ENCODE measurements at places on chromosomes 3 and 15.

DNA sequence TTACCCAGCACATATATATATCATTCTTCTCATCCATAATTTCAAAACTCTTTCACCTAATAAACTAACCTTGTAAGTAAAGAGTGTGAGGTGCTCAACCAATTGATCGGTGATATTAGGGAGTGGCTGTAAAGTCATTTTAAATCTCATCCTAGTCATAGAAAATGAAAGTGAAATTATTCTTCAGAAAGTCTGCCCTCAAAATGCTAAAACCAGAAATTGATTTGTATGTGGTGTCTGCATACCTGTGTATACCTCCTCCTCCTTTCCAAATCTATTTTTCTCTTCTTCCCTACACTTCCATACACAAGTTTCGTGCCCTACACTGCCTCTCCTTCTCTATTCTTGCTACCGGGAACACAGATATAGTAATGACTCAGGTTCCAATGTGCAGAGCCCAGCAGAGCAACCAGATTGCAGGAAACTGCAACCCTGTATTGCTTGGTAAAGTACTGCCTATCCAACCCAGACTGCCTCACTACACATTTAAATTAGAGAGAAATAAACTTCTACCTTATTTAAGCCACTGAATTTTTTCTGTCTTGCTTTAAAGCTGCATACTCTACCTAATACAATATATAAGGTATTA lies 7.4 kb upstream of the TBC1D5 start:
- DNase-seq = no peak

- no peak for DNase-seq
These were observed 36.4 kb upstream of the EIF3J start for GRCh38 chr15:44500555-44500954.

GRCh38 chr3:145623349-145623748 lies 537.6 kb downstream of the PLOD2 start:
- DNase-seq = no peak

- DNase-seq = no peak
These were observed 186.6 kb downstream of the CFAP20DC start for GRCh38 chr3:58863206-58863605.

GRCh38 chr3:187744169-187745151 lies 808 bp downstream of the BCL6 start:
- DNase-seq = no peak

- DNase-seq = no peak
These were observed 31.3 kb downstream of the LAMP3 start for GRCh38 chr3:183131186-183131725.

DNA sequence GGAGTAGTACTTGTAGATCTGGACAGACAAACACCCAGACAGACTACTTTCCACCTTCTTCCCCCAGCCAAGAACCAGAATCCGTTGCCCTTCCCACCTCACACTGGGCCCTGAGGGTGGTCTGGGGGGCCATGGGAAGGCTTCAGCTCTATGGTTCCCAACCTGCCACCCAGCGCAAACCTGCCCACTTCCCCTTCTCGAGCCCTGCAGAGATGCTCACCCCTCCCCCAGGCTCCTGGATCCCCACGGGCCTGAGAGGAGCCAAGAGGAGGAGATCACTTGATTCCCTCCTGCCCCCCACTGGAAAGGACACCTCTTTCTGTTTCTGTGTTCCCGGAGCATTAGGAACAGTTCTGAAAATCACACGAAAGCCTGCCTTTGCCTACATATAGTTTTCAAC lies 8.7 kb downstream of the STRA6 start:
- no peak for DNase-seq

- no peak for DNase-seq
These were observed 317.8 kb downstream of the LPP start for GRCh38 chr3:188471723-188472122.

GRCh38 chr3:81620849-81621248 lies 140.6 kb downstream of the GBE1 start:
- DNase-seq = no peak

- DNase-seq = no peak
These were observed 199.7 kb downstream of the ARRDC4 start for GRCh38 chr15:98160236-98160635.

Measured in HuH-7 (cell line).